Activated CD4-positive, alpha-beta T cell treated with anti-CD3 and anti-CD28 coated beads, Interleukin-2, amount 10 ng/mL, durations not matched to agents 24 days and 14 days (primary cell): ENCODE measurements at places on chromosomes 1 and 21.
A peak's percentile ranks its signal among the peaks of the same experiment; 100 is the strongest.

DNA sequence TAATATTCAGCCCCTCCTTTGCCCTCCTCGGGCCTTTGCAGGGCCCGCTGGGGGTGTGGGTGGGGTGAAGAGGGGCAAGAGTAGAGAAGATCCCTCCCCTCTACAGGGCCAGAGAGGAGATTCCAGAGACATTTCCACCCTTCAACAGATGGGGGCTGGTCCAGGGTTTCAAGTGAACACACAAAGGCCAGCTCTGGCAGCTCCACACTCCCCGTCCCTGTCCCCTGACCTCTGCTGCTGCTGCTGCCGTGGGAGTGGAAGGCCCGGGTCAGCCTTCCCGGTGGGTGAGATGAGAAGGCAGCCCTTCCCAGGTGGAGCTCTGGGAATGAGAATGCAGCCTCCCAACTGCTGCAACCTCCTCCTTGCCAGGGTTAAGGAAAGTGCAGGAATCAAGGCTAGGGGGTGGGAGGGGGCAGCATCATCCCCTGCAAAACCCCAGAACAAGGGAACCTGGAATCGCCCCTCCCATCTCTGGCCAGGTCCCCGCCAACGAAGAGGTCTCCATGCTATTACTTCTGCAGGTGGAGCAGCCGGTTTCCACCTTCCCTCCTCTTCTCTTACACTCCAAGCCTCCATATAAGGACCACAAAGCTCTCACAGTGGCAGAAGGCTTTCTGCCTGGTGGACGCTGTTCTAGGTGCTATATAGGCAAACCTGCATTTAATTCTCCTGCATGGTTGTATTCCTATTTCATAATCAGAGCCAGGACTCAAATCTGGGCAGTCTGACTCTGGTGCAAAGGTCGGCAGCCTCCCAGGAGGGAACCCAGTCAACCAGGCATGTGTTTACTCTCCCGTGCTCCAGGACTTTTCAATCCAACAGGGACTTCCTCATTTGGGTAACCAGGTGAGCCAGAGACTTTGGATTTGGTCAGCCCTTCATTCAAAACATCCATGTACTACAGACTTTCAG is 22.9 kb upstream of the ARHGEF10L start:
- no peaks in the 10 kb centered on the region for H3K36me3 ChIP-seq
- no peaks in the 10 kb centered on the region for H3K4me1 ChIP-seq

DNA sequence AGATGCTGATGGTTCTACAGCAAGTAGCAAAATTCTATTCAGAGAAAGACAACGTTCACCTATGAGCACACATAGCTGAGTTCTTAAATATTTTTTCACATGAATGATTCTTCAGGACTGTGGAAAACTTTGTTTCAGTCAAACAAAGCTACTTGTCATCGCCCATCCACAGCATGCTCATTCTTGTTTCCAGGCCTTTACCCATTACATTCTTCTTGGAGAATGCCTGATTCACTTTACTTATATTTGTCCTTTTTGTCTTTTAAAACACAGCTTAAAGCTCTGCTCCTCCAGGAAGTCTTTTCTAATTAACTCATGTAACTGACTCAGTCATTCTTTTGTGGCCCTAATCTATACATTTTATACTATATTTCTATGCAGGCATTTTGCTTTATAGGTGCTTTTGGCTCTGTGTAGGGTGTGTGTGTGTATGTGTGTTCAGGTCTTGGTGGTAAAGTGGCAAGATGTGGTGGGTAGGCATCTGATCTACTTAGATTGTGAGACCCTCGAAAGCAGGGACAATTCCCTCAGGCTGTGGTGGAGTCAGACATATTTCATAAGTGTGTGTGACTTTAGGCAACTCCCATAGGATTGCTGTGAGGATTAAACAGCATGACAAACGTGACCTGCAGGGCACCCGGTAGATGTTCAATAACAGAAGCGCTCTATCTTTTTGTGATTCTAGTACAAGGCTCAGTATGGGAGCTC is 11.8 kb upstream of the MARK1 start:
- peak; percentile 42 for DNase-seq
- no peaks in the 10 kb centered on the region for H3K36me3 ChIP-seq
- H3K27ac ChIP-seq = no peak overlapping the region
- no peaks in the 10 kb centered on the region for H3K4me1 ChIP-seq
- no peak overlapping the region for H3K4me3 ChIP-seq

DNA sequence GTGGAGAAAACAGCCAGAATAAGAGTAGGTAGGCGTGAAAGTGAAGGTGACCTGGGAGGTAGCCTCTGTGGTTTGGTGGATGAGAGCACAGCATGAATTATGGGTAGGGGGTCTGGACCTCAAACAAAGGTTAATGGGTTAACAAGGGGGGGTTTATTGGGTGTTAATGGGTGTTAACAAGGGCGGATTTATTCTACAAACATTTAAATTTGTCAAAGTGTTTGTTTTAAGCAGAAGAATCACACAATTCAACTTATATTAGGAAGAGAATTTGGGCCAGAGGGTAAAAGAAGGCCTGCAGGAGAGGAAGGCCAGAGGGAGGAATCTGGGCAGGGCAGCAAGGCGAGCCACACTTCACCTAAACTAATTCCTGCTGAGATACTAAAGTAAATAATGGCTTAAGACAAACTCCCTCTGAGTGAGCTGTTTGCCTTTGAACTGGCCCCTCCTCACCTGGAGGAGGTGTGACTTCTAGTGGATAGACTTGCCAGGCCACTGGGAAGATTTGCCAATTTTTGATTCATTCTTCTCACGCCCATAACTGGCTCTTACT is 191.7 kb downstream of the GIPC2 start:
- peaks cover 2% of the 10 kb centered on the region for H3K27me3 ChIP-seq
- H3K27ac ChIP-seq = no peak overlapping the region
- H3K4me1 ChIP-seq = no peaks in the 10 kb centered on the region
- H3K4me3 ChIP-seq = no peak overlapping the region
- DNase-seq = no peak

GRCh38 chr1:88052167-88052566 is 631.9 kb upstream of the PKN2 start:
- peaks cover 2% of the 10 kb centered on the region for H3K27me3 ChIP-seq
- no peaks in the 10 kb centered on the region for H3K4me1 ChIP-seq
- no peak for DNase-seq
- H3K4me3 ChIP-seq = no peak overlapping the region
- H3K36me3 ChIP-seq = no peaks in the 10 kb centered on the region

DNA sequence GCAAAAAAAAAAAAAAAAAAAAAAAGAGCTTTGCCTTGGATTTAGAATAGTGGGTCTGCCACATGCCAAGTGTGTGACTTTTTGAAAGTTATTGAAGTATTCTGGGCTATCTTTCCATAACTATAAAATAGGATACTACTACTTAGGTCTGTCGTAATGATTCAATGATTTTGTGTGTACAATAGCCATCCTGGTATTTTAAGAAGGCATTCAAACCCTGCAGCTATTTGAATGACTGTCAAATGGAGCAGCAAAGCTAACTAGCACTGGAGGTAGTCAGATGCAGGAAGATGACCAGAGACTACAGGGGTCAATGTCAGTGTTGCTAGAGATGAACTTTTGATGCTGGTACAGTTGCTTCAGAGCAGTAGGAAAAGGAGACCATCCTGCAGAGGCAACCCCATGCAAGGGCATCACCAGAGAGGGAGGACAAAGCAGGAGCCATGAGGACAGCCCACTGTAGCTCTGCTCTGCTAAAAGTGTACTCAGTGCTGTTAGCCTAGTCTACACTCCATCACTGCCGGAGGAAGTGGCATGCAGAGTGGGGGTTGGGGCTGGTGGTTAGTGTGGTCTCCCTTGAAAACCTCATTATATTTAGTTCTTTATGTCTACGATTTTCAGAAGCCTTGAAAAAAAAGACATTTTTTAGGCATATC is 29.0 kb downstream of the DUSP10 start:
- peak overlapping the region; percentile 93 for H3K27ac ChIP-seq
- peaks cover 29% of the 10 kb centered on the region for H3K36me3 ChIP-seq
- peak overlapping the region; percentile 74 for H3K4me3 ChIP-seq
- DNase-seq = peak; percentile 95
- peaks cover 81% of the 10 kb centered on the region for H3K4me1 ChIP-seq
- H3K27me3 ChIP-seq = no peaks in the 10 kb centered on the region

DNA sequence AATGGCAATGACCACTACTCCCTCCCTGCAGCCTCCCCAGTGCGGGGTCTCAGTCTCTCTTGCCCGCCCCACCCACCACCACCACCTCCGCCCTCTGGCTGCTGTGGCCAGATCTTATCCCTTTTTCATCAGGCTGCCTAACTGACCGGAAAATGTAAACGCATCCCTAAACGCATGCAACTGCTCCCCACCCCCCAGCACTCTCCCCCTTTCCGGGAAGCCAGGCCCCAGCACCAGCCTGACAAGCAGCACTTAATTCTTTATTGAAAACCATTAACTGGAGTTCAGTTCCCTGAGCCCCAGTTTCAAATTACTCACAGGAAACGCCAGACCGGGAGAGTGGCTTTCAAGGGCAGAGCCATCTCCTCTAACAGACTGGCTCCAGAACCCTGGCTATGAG is 147.7 kb downstream of the DMRTA2 start:
- peaks cover 3% of the 10 kb centered on the region for H3K27me3 ChIP-seq
- DNase-seq = no peak
- no peak overlapping the region for H3K27ac ChIP-seq
- H3K4me3 ChIP-seq = no peak overlapping the region

- H3K4me3 ChIP-seq = peak overlapping the region; percentile 98
- DNase-seq = peak; percentile 88
- H3K4me1 ChIP-seq = peaks cover 33% of the 10 kb centered on the region
- no peaks in the 10 kb centered on the region for H3K27me3 ChIP-seq
- peaks cover 16% of the 10 kb centered on the region for H3K36me3 ChIP-seq
- peak overlapping the region; percentile 97 for H3K27ac ChIP-seq
Observed at GRCh38 chr1:45686015-45686287, 382 bp downstream of the GPBP1L1 start.

DNA sequence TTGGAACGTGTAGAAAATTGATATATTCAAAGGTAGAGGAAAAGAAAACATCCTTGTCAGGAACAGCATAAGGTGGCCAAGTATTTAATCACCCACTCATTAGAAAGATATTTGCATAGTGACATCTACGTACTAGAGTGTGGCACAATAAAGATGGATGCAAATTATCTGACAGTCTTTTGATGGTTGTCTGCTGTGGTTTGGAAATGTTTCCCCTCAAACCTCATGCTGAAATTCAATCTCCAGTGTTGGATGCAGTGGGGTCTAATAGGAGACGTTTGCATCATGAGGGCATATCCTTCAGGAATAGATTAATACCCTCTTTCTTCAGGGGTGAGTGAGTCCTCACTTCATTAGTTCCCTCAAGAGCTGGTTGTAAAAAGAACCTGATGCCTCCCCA is 34.1 kb upstream of the RUNX1 start:
- H3K27me3 ChIP-seq = no peaks in the 10 kb centered on the region
- H3K27ac ChIP-seq = no peak overlapping the region
- H3K4me1 ChIP-seq = peaks cover 18% of the 10 kb centered on the region
- no peak overlapping the region for H3K4me3 ChIP-seq

GRCh38 chr1:58290685-58291372 is 255.7 kb downstream of the OMA1 start:
- H3K27me3 ChIP-seq = peaks cover 2% of the 10 kb centered on the region
- no peaks in the 10 kb centered on the region for H3K4me1 ChIP-seq
- no peak for DNase-seq
- H3K4me3 ChIP-seq = no peak overlapping the region
- no peak overlapping the region for H3K27ac ChIP-seq

- no peak for DNase-seq
- H3K36me3 ChIP-seq = no peaks in the 10 kb centered on the region
- no peaks in the 10 kb centered on the region for H3K27me3 ChIP-seq
- no peak overlapping the region for H3K27ac ChIP-seq
Observed at GRCh38 chr1:70856201-70856600, 191.4 kb downstream of the PTGER3 start.

DNA sequence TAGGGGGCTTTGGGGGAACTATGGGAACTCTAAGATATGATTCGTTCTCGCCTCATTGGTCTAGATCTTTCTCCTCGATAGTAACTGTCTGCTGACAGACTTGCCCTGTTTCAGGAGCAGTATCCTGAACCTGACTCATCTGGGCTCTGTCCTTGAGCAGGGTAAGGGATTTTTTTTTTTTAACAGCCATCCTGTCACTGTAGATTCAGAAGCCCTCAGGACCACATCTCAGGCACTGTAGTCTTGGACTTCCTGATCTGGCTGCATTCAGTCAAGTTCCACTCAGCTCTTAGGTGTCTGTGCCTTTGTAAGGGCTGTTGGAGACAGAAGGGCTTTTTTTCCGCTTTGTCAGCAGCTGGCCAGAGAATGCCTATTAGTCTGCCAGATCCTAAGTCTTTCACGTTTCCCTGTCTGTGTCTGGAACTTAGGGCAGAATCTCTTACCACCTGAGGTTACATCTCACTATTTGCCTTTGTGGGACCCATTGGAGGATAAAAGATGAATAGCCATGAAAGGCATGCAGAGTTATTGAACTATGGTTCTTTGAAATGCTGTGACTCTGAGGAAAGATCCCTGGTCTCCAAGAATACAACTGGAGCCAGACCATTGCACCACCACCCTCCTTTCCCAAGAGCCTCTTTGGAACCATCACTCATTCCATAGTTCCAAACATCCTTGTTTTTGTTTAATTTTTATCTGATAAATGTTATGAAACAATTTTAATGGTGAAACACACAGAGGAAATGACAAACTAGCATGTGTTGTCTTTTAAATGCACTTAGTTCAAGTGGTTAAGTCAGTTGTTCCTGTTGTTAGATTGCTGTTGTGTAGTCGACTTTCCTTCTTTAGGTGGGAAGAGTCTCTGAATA is 49.7 kb upstream of the MACF1 start:
- peaks cover 12% of the 10 kb centered on the region for H3K27me3 ChIP-seq
- no peak overlapping the region for H3K4me3 ChIP-seq
- H3K36me3 ChIP-seq = no peaks in the 10 kb centered on the region
- no peak for DNase-seq
- no peak overlapping the region for H3K27ac ChIP-seq
- H3K4me1 ChIP-seq = peaks cover 7% of the 10 kb centered on the region

- H3K27ac ChIP-seq = no peak overlapping the region
- no peaks in the 10 kb centered on the region for H3K36me3 ChIP-seq
- DNase-seq = no peak
- no peaks in the 10 kb centered on the region for H3K4me1 ChIP-seq
- H3K4me3 ChIP-seq = no peak overlapping the region
- peaks cover 6% of the 10 kb centered on the region for H3K27me3 ChIP-seq
Observed at GRCh38 chr1:18751425-18751824, 108.0 kb downstream of the TAS1R2 start.

GRCh38 chr1:66373157-66373591 is 160.8 kb upstream of the SGIP1 start:
- H3K27me3 ChIP-seq = no peaks in the 10 kb centered on the region
- H3K27ac ChIP-seq = peak overlapping the region; percentile 98
- peak overlapping the region; percentile 82 for H3K4me3 ChIP-seq
- no peak for DNase-seq

DNA sequence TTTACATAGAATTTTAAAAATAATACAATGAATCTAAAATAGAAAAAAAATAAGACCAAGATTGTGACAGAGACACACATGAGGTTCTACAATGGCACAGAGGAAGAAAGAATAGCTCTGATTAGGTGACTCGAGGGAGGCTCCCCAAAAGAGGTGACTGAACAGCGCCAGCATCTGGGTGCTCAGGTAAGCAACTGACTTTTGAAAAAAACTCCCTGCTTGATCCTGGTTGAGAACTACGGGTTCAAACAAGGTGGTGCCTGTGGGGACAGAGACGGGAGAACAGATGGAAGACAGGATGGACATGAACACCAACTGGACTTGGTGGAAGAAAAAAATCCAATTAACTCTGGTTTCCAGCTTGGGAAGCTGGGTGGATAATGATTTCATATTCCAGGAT is 22.5 kb downstream of the BATF3 start:
- H3K4me3 ChIP-seq = no peak overlapping the region
- peak overlapping the region; percentile 77 for H3K27ac ChIP-seq
- DNase-seq = no peak
- no peaks in the 10 kb centered on the region for H3K36me3 ChIP-seq
- H3K4me1 ChIP-seq = peaks cover 39% of the 10 kb centered on the region

GRCh38 chr1:193411714-193412113 is 225.3 kb upstream of the B3GALT2 start:
- peak overlapping the region; percentile 78 for H3K27ac ChIP-seq
- H3K36me3 ChIP-seq = peaks cover 24% of the 10 kb centered on the region
- DNase-seq = peak; percentile 68
- H3K4me1 ChIP-seq = peaks cover 32% of the 10 kb centered on the region
- no peaks in the 10 kb centered on the region for H3K27me3 ChIP-seq
